Hair follicle dermal papilla cell (primary cell): ENCODE measurements at places on chromosomes 16 and 17. TPM values are rescaled to one million over a fixed set of nuclear protein-coding genes. Genes with fewer than 3 reads are reported as not detected.

RCVRN gene
- total RNA-seq, result under 0.01 and 0.16 TPM in 2 replicates

OTOA gene
- 0.16 and 0.36 TPM in 2 replicates for total RNA-seq

HCRT gene
- total RNA-seq, result not detected in 2 replicates

JUP gene
- total RNA-seq, result 8.5 and 10.4 TPM in 2 replicates

MPV17L gene
- 1.1 and 1.3 TPM in 2 replicates for total RNA-seq

PHOSPHO1 gene
- total RNA-seq, result not detected in 2 replicates

BICDL2 gene
- not detected in 2 replicates for total RNA-seq

SLC52A1 gene
- 0.32 and 0.36 TPM in 2 replicates for total RNA-seq

GAN gene
- total RNA-seq, result 7.7 and 9.2 TPM in 2 replicates

PRCD gene
- total RNA-seq, result 1.1 and 1.3 TPM in 2 replicates

CTU2 gene
- 20.1 and 21.4 TPM in 2 replicates for total RNA-seq

MFAP4 gene
- 97.8 and 132 TPM in 2 replicates for total RNA-seq

BRIP1 gene
- total RNA-seq, result 2.7 and 5.2 TPM in 2 replicates

ADAD2 gene
- not detected in 2 replicates for total RNA-seq

ANKRD40CL gene
- total RNA-seq, result not detected in 2 replicates

CDH16 gene
- total RNA-seq, result not detected in 2 replicates

KRT25 gene
- total RNA-seq, result not detected in 2 replicates

GUCY2D gene
- not detected in 2 replicates for total RNA-seq

NT5C gene
- total RNA-seq, result 52.0 and 54.2 TPM in 2 replicates

PGS1 gene
- 53.2 and 63.3 TPM in 2 replicates for total RNA-seq

CLEC10A gene
- not detected in 2 replicates for total RNA-seq

HOXB2 gene
- 9.6 and 11.2 TPM in 2 replicates for total RNA-seq

PMP22 gene
- 140 and 179 TPM in 2 replicates for total RNA-seq

SCGB1C2 gene
- not detected in 2 replicates for total RNA-seq

ABCA6 gene
- 27.1 and 28.6 TPM in 2 replicates for total RNA-seq

SALL1 gene
- 0.36 and 0.81 TPM in 2 replicates for total RNA-seq

USP10 gene
- 67.0 and 67.6 TPM in 2 replicates for total RNA-seq

FAHD1 gene
- total RNA-seq, result 34.7 and 37.8 TPM in 2 replicates

TMEM238L gene
- not detected in 2 replicates for total RNA-seq

BRD7 gene
- total RNA-seq, result 23.7 and 23.8 TPM in 2 replicates

TAC4 gene
- total RNA-seq, result not detected in 2 replicates

ITGA2B gene
- 0.36 and 0.49 TPM in 2 replicates for total RNA-seq

GNG13 gene
- not detected in 2 replicates for total RNA-seq

PPP1R9B gene
- total RNA-seq, result 63.9 and 65.1 TPM in 2 replicates

STAT5A gene
- 37.8 and 55.3 TPM in 2 replicates for total RNA-seq

SHISA9 gene
- under 0.01 and 1.8 TPM in 2 replicates for total RNA-seq

PPY gene
- not detected in 2 replicates for total RNA-seq

MT1A gene
- not detected in 2 replicates for total RNA-seq

CBLN1 gene
- not detected in 2 replicates for total RNA-seq

WDR59 gene
- 14.9 and 26.3 TPM in 2 replicates for total RNA-seq

BLMH gene
- total RNA-seq, result 22.2 and 25.4 TPM in 2 replicates

SRCIN1 gene
- total RNA-seq, result under 0.01 TPM in 1 of 2 replicates, not detected in the other

SPATA20 gene
- 82.5 and 155 TPM in 2 replicates for total RNA-seq

AIPL1 gene
- under 0.01 TPM in 1 of 2 replicates, not detected in the other for total RNA-seq

TAT gene
- total RNA-seq, result under 0.01 and 0.16 TPM in 2 replicates

ZMYND15 gene
- not detected in 2 replicates for total RNA-seq

CES1 gene
- 0.36 and 0.65 TPM in 2 replicates for total RNA-seq

KRTAP2-2 gene
- total RNA-seq, result not detected in 2 replicates
